Activated naive CD8-positive, alpha-beta T cell treated with anti-CD3 and anti-CD28 coated beads for 36 hours (primary cell): ENCODE measurements at places on chromosomes 3 and 15.

DNA sequence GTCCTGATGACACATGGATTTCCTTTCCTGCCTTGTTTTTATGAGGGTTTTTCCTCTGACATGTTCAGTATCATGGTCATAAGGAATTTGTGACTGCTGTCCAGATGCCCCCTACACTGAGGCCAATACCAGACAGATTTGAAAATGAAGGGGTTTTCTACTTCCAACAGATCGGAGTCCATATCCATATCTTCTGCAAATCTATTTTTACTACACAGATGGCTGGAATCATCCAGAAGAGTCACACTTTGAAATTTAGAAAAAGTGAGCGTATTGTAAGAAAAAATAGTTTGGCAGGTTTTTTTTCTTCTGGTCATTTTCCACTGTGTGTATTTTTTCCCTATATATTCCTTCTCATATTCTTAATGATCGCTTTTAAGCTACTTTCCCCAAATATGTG, 197.5 kb upstream of the LRRC3B start:
- DNase-seq = no peak

DNA sequence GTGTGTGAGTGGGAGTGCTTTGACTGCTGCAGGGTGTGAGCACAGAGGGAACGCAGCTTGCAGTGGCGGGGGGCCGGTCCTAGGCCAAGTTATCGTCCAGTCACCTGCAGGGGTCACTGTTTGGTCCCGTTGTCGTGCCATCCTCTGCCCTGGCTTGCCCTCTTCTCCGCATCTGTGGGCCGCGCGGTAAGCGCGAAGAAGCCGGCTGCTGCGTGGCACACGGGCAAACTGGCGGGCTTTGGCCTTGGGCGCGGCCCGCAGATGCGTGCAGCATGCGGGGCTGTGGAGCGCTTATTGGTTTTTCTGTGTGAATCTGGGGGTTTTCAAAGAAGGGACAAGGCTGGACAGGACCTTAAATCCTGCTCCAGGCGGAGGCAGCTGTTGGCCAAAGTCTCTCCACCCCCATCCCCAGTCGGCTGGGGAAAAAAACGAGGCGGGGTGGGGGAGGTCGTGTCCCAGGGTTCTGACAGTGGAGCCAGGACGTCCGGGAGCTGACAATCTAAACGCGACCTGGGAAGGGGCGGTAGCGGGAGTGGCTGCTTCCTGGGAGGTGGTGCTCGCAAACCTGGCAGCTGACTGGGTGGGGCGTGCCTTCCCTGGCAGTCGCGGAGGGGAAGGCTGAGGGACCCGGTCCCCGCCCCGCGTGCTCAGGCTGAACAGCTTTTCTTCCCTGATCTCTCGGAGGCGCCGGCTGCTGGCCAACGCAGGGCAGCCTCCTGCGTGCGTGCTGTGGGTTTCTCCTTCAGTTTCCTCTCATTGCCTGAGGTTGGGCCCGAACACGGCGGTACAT, 39.7 kb upstream of the VEPH1 start:
- DNase-seq = no peak

DNA sequence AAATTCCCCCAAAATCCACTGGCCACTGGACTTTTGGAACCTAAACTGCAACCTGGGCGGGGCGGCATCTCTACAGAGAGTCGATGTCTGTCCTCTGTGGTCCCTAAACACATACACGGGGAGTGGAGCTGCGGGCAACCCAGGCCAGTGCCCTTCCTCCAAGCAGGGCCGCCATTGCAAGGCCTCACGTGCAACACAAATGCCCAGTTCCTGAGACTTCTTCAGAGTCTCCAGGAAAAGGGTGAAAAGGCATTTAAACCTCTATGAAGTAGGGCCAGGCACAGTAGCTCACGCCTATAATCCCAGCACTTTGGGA, 4.9 kb downstream of the MUC4 start:
- no peak for DNase-seq

DNA sequence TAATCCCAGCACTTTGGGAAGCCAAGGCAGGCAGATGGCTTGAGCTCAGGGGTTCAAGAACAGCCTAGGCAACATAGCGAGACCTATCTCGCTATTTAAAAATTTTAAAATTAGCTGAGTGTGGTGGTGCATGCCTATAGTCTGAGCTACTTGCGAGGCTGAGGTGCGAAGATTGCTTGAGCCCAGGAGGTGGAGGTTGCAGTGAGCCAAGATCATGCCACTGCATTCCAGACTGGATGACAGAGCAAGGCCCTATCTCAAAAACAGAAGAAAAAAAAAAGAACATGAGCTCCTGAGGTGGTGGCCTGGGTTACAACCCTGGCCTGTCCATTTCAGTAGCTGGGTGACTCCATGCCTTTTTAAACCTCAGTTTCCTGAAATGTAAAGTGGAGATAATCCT, 7.2 kb downstream of the DNASE1L3 start:
- DNase-seq = no peak

- DNase-seq = no peak
These were observed 144.6 kb upstream of the TMCO5A start for GRCh38 chr15:37789881-37790280.

GRCh38 chr3:30400926-30401325, 205.5 kb upstream of the TGFBR2 start:
- DNase-seq = no peak

DNA sequence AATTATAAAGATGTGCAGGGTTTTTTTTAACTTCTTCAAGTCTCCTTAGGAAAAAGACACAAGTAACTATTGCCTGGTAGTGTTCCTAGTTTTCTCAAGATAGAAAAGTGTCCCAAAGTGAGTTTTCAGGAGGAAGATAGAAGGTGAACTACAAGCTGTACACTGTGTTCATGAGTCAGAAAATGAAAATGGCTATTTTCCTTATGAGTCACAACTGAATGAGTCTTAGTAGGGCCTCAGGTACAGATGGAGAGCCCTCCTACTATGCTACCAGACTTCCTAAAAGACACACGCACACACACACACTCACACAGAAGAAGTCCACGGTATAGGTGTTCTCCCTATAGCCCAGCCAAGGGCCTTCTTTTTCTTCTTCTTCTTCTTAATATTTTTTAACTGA, 3.1 kb downstream of the MYO1E start:
- no peak for DNase-seq

GRCh38 chr3:50815844-50816243, 141.1 kb downstream of the DOCK3 start:
- no peak for DNase-seq

GRCh38 chr3:195071011-195071728, 199.8 kb downstream of the XXYLT1 start:
- no peak for DNase-seq

GRCh38 chr3:25433106-25433505, 5.0 kb downstream of the RARB start:
- DNase-seq = no peak

DNA sequence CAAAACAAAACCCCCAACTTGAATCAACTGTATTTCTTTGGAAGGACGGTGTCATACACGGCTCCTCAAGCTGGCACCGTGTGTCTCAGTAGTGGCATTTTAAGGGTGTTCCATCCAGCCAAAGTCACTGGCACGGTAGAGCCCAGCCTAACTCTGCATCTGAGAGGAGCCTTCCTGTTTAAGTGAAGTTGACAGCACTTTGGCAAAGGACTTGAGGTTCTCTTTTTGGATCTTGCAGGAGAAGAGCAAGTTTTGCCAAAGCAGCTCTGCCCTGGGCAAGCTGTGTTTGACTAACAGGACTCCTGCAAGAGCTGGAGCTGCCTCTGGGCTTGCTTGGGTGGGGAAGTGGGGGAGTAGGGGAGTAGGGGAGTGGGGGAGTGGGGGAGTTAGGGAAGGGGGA, 109.6 kb upstream of the FEZF2 start:
- no peak for DNase-seq
